ENCODE measurements at places on chromosomes 6 and 20.

DNA sequence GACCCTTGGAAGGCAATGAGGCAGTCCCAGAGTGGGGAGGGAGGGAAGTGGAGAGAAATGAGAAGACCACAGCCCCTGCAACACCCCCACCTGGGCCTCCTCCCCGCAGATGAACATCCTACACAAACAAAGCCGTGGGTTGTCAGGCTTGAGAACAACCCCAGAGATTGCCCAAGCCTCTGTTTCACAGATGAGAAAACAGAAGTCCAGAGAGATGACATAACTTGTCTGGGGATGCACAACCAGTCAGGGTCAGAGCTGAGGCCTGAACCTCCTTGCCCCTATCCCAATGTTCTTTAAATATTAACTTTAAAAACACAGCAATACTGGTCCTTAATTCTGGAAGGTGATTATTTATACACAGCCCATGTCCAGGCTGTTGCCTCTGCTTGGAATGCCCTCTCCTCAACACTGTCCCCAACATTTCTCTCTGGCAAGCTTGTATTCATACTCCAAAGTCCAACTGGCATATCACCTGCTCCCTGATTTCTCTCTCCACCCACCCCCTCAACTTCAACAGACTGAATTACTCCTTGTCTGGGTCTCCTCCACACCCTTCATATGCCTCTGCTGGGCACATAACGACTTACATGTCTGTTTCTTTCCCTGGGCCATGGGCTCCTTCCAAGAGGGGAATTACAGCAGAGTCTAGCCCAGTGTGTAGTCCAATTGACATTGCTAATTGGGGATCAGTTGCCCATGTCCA, 135.5 kb upstream of the LRFN2 start:
- no peak for DNase-seq

DNA sequence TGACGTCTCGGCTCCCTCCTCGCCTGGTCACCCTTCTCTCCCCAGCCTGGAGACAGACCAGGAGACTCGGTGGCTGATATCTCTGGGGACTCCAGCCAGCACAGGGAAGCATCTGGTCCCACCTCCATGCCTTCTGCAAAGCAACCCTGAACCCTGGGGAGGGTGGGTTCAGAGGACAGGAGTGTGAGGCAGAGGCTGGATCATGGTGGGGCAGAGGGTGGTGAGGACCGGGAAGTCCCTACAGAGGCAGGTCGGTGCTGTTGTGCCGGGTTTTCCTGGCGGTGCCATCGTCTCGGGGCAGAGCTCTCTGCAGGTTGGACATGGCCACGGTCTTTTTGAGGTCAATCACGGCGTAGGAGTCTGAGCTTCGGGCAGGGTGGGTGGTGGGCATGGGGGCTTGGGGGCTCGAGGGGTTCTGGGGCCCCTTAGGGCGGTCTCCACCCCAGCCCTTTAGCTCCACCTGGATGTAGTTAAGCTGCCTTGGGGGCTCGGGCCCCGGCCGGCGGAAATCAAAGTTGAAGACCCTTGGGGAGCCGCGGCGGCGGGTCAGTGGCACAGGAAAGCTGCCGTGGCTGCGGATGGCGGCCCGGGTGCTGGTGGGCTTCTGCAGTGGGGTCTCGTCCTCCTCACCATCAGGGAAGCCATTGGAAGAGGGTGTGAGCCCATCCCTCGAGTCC, 9.2 kb downstream of the FRS3 start:
- DNase-seq, result no peak

- no peak for DNase-seq
These were observed 36.5 kb downstream of the HIVEP1 start for GRCh38 chr6:12048609-12049008.

- DNase-seq, result no peak
These were observed 43.9 kb downstream of the TNFAIP3 start for GRCh38 chr6:137910843-137911456.
